ENCODE measurements at places on chromosomes 7 and 10.

DNA sequence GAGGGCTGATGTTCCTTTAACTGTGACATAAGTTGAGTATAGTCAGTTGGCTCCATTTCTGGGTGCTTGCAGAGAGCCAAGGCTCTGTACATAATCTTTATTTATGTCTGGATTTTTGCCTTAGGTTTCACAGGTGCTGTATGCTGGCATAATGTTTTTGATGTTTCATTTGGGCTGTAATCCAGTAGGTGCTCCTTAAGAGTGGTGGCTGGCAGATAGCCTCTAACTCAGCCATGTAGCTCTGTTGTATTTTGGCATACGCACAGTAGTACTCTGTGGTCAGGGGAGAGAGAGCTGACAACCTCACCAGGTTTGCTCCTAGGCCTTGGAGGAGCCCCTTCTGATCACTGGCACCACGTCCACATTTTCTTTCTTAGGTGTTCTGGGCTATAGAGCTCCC is 61.1 kb downstream of the RNF133 start:
- no peak for DNase-seq

- DNase-seq: no peak
Measured at GRCh38 chr7:29598137-29598536, 34.5 kb downstream of the PRR15 start.

- no peak for DNase-seq
Measured at GRCh38 chr10:36676756-36677430, 448.5 kb upstream of the ANKRD30A start.

DNA sequence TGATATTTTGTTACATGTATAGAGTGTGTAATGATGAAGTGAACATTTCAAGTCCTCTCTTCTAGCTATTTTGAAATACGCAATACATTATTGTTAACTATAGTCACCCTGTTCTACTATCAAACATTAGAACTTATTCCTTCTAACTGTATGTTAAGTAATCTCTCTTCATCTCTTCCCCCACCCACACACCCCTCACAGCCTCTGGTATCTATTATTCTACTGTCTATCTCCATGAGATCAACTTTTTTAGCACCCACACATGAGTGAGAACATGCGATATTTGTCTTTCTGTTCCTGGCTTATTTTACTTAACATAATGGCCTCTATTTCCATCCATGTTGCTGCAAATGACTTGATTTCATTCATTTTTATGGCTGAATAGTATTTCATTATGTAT is 57.7 kb upstream of the EGR2 start:
- no peak for DNase-seq

GRCh38 chr10:121614613-121615434 is 16.6 kb upstream of the FGFR2 start:
- DNase-seq: no peak

- DNase-seq: no peak
Measured at GRCh38 chr7:75054744-75055143, 18.9 kb downstream of the RCC1L start.

DNA sequence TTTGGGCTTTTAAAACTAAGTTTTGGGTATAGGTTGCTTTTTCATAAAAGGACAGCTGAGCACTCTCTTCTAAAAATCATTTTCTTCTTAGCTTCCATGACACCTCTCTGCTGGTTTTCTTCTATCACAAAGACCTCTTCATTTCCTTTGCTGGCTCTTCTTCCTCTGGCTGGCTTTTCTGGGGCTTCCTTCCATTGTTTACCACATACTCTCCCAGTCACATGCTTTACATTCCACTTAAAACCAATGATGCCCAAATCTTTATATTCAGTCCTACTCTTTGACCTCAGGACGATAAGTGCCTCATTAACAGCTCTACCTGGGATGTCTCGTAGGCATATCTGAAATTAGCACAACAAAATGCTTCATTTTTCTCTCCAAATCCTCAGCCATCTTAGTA is 26.8 kb downstream of the FAM133B start:
- DNase-seq: no peak

- no peak for DNase-seq
Measured at GRCh38 chr10:551373-552252, 137.9 kb downstream of the DIP2C start.

- no peak for DNase-seq
Measured at GRCh38 chr7:50552921-50553320, 12.3 kb downstream of the DDC start.

DNA sequence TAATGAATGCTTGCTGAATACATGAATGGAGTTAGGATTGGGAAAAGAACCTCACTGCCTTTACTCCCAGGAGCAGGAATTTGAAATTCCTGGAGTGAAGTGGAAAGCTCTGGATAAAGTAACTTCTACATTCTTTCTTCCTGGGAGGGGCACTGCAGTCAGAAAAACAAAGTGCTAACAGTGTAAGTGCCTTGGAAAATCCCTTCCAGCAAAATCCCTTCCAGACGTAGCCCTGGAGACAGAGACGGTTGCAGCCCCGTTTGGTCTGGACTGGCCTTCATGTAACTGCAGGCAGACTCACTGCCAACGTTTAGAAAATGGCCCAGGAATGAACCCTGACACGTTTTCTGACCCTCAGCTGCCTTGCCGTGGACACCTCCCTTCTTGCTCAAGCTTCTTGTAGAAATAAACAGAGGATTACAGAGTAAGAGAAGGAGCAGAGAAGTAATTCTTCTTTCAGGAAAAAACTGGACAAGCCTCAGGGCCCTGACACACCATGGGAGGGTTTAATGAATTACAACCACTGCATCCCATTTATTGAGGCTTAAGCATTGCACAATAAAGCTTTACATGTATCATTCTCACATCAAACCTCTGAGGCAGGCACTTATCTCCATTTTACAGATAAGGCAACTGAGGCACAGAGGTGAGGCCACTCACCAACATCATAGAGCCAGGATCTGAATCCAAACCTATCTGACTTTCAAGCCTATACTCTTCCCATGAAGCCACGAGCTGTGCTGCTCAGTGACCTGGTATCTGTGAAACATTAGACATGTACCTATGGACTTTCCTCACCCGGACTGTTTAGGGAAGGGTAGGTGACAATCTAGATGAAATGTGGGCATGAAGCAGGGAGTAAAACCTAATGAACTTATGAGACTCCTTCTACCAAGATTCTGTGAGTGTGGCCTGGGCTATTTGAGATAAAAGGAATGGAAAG is 7.8 kb downstream of the ITPRIP start:
- DNase-seq: no peak

GRCh38 chr7:43303740-43304241 is 191.3 kb downstream of the HECW1 start:
- DNase-seq: no peak

- DNase-seq: no peak
Measured at GRCh38 chr7:63106506-63107388, 891.9 kb upstream of the ZNF722 start.

DNA sequence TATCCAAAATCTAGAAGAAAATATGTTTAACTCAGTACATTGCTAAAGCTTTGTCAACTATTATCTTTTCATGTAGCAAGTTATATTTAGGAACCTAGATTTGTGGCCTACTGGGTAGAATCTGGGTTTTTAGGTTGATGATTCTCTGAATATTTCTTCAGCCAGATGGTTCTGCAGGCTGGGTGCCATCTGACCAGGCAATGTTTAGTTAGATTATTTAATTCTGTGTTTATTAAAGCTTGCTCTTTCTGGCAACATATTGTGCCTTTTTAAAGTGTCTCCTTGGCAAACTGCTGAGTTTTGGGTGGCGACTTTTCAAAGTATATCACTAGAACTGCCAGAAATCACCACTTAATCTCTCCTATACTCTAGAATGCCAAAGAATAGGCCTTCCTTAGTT is 114.1 kb downstream of the LHFPL3 start:
- DNase-seq: no peak

GRCh38 chr10:2202401-2202800 is 465.1 kb upstream of the ADARB2 start:
- no peak for DNase-seq

GRCh38 chr7:81159402-81159801 is 240.6 kb upstream of the SEMA3C start:
- no peak for DNase-seq

GRCh38 chr7:44386139-44386913 is 60.9 kb upstream of the CAMK2B start:
- DNase-seq: no peak

GRCh38 chr7:151374726-151375125 is 33.1 kb downstream of the NUB1 start:
- no peak for DNase-seq

DNA sequence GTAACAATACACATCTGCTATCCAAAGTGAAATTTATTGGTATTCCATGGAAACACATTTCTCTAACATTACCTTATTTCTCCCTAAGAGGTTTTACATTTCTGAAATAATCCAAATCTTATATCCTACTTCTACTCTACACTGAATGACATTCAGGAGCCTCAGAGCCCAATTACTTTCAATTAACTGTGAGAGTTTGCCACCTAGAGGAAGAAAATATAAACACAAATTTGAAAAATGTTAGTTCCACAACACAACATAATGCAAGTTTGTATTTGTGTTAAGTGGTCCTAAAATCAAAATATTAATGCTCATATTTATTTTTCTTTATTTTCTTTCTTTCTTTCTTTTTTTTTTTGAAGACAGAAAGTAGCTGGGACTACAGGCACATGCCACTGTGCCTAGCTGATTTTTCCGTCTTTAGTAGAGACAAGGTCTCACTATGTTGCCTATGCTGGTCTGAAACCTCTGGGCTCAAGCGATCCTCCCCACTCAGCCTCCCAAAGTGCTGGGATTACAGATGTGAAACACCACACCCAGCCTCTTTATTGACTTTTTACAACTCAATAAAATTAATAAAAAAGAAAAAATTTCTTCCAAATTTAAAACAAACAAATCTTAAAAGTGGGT is 46.0 kb downstream of the ATAD1 start:
- DNase-seq: peak; percentile 31

GRCh38 chr10:91635401-91636400 is 2.8 kb upstream of the PPP1R3C start:
- peak; percentile 59 for DNase-seq

DNA sequence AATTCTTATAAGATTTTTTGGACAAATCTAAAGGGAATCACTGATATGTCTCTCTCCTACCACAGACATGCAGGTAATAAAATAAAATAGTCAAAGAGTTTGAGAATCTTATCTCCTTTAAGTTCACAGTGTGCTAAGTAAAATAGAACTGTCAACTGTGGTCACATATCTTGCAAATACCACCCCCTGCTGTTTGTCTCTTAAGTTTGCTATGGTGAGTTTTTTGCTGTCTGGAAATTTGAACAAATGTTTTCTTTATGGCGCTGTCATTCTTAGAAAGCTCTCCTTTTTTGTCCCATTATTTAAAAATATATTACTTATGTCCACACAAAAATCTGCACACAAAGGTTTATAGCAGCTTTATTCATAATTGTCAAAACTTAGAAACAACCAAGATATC is 19.6 kb downstream of the GIMAP5 start:
- peak; percentile 81 for DNase-seq

DNA sequence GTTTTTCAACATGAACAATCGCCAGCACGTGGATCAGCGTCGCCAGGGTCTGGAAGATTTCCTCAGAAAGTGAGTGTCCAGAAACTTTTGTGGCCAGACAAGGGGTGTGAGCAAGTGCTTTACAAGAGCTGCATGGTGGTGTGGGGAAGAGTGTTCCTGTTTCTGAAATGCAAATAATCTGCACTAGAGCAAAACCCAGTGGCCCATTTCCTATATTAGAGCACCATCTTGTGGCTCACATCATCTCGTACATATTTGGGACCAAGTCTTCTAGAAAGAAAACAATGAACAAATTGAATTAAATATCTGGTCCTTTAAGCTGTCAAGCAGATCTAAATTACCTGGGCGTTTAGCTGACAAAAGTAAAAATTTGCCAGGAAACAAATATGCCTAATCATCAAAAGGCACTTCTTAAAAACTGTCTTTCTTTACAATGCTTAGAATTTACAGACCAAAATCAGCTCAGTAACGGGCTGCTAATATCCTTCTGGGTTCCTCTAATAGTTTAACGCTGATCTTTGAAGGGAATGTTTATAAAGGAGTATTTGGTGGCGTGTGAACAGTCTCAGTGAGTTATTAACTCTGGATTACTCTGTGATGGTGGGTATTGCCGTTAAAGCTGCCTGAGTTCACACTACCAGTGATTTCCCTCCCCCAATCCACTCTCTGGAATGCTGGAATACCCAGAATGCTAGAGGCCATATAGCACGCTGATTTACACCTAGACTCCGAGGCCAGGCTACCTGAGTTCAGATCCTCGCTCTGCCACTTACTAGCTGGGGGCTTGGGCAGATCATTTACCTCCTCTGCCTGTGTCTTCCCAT is 73.6 kb downstream of the SNX10 start:
- DNase-seq: peak; percentile 76

- no peak for DNase-seq
Measured at GRCh38 chr10:59245686-59246085, 69.2 kb downstream of the PHYHIPL start.

DNA sequence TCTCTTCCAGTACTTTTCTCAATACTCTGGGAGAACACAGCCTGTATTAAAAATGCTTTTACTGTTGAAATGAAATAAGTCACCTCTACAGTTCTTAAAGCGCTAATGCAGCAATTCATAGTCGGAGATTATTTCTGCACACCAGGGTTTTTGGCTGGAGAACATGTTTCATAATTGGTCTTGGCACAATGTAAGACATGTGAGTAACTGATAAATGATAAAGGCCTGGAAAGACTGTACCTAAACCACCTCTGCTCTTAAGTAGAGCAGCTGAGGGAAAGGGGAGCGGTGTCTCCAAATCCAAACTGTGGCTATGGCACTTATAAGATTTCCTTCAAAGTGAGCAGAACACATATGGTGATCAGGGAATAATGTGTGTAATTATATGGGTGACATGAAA is 390.3 kb upstream of the MBL2 start:
- no peak for DNase-seq

DNA sequence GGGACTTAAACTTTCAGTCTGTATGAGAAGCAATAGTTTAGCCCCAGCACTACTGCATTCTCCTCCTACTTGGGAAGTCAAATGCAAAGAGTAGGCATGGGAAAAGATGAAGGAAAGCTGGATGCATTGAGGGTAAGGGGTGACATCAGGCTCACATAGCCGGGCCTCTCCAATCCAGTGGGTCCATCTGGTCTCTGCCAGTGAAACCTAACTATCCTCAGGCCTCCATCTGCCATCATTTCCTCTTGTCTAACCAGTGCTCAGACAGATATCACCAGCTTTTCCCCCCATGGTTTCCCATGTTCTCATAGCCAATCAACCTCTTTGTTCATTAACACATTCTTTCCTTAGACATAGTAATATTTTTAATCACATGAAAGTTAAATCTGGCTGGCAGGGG is 118.3 kb downstream of the DGKI start:
- DNase-seq: no peak

- no peak for DNase-seq
Measured at GRCh38 chr7:147405621-147406020, 1184.9 kb upstream of the C7orf33 start.

DNA sequence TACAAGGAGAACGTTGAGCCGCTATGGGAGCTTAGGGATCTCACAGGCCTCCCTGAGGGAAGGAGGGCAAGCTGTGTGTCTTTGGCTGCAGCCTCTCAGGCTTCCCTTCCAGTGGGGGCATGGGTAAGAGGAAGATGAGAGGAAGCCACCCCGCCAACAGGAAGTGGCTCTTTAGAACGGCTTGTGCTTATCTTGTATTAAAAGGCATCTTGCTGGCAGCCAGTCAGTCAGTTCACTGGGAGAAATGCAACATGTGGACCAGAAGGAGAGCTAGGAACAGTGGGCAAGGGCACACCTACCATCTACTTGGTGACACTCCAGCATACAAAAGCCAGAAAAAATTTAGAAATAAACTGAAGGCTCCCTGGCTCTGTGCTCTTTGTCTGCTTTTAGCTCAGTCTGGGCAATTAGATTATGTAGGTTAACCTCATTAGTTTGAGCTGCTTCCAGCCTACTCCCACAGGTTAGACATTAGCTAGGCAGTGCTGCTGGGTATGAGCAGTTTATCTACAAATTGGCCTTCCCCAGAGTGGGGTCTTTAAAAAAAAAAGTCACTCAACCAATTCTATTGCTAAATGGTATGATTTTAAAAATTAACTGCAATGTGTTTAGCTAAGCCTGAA is 595.9 kb downstream of the KCNMA1 start:
- no peak for DNase-seq
